A549 treated with AZD2906 at 1 μM for 4 hours (cell line): ENCODE measurements at places on chromosomes 7 and 10. TPM values are rescaled to one million over a fixed set of nuclear protein-coding genes. Genes with fewer than 3 reads are reported as not detected.

The SPDYE9 gene
- total RNA-seq = not detected in 5 replicates

The RTKN2 gene
- total RNA-seq = 0.75 to 1.0 TPM (median 0.85 TPM) in 5 replicates

The SLC16A9 gene
- 0.07 to 0.20 TPM (median 0.13 TPM) in 5 replicates for total RNA-seq

The AVPI1 gene
- 80.8 to 129 TPM (median 112 TPM) in 5 replicates for total RNA-seq

The CALCR gene
- total RNA-seq = 0.06 TPM in 1 of 5 replicates, not detected in the others

The GRM8 gene
- 0.05 to 0.07 TPM in 2 of 5 replicates, not detected in the others for total RNA-seq

The KAZALD1 gene
- total RNA-seq = 2.0 to 3.4 TPM (median 3.1 TPM) in 5 replicates

The AKR1E2 gene
- 4.5 to 6.4 TPM (median 6.0 TPM) in 5 replicates for total RNA-seq

The SDK1 gene
- 0.38 to 0.67 TPM (median 0.53 TPM) in 5 replicates for total RNA-seq

The CHRM2 gene
- total RNA-seq = not detected in 5 replicates

The SPDYE2B gene
- not detected in 5 replicates for total RNA-seq

The UTF1 gene
- not detected in 5 replicates for total RNA-seq

The GATA3 gene
- 4.0 to 4.7 TPM (median 4.5 TPM) in 5 replicates for total RNA-seq

The PAXIP1 gene
- total RNA-seq = 11.7 to 14.1 TPM (median 13.5 TPM) in 5 replicates

The PAPOLB gene
- total RNA-seq = not detected in 5 replicates

The PHKG1 gene
- total RNA-seq = 0.31 to 0.66 TPM (median 0.54 TPM) in 5 replicates

The FKBP6 gene
- total RNA-seq = not detected in 5 replicates

The TLX1 gene
- total RNA-seq = not detected in 5 replicates
